Stimulated activated CD4-positive, alpha-beta T cell treated with anti-CD3 and anti-CD28 coated beads, Interleukin-4, amount 100 ng/mL, for 4 hours (primary cell): ENCODE measurements at places on chromosomes 2 and 18.

DNA sequence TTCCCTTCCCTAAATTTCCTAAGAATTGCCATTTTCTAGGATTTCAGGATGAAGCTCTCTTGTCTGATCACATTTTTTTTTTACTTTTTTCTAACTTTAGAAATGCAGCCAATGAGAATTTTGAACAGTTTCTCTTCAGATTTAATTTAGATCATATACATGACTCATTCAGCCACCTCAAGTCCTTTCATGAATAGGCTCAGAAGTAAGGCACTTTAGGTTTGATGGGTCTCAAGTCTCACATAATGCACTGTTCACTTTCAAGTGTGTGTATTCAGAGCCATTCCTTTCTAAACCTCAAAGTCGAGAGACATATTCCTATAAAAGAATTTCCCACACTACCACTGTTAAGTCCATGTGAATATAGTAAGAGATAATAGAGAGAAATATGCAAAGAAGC lies 614.1 kb upstream of the VRK2 start:
- no peak for DNase-seq

DNA sequence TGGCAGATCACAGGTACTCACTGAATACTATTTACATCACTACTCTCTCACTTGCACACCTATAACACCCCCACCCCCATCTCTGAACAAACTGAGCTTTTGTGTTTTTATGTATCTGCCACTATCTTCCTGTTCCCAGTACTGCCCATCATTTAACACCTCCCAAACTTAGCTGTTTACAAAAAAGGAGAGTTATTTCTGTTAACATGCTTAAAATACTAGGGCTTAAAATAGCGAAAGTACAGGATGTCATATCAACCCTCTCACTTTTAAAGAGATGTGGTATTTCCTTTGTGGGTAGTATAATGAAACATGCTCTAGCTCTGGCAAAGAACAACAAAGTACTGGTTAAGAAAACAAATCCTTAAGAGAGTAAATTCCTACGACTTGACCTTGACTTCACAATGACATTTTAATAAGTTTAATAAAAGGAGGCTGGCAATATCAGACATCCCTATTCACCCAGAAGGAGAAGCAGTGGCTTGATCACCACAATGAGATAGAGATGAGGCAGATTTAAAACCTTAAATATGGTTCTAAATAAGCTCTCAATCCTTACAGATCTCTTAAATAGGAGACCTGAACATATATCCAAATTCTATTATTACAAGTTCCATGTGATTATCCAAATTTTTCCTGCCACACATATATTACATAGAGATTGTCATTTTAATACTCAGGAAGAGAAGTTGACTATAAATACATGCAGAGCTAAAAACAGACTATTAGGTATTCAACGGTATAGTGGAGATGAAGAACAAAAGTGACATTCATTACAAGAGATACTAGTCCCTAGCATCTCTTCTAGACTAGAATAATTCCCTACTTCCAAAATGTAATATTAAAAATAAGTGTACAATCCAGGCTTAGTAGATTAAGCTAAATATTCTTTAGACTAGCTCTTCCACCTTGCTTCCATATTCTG lies 36.9 kb downstream of the TRAK2 start:
- DNase-seq = no peak

GRCh38 chr2:184504252-184504651 lies 94.1 kb upstream of the ZNF804A start:
- no peak for DNase-seq

- DNase-seq = no peak
These were observed 326.4 kb upstream of the SPHKAP start for GRCh38 chr2:228507870-228508269.

GRCh38 chr2:51866361-51866760 lies 834.4 kb upstream of the NRXN1 start:
- no peak for DNase-seq

- DNase-seq = no peak
These were observed 876.5 kb downstream of the EPHA4 start for GRCh38 chr2:220695397-220696279.

- no peak for DNase-seq
These were observed 437.2 kb upstream of the HS6ST1 start for GRCh38 chr2:128755695-128756364.

GRCh38 chr2:188848887-188849435 lies 125.2 kb upstream of the COL3A1 start:
- DNase-seq = no peak

- DNase-seq = no peak
These were observed 41.9 kb downstream of the KLF7 start for GRCh38 chr2:207123776-207124391.

DNA sequence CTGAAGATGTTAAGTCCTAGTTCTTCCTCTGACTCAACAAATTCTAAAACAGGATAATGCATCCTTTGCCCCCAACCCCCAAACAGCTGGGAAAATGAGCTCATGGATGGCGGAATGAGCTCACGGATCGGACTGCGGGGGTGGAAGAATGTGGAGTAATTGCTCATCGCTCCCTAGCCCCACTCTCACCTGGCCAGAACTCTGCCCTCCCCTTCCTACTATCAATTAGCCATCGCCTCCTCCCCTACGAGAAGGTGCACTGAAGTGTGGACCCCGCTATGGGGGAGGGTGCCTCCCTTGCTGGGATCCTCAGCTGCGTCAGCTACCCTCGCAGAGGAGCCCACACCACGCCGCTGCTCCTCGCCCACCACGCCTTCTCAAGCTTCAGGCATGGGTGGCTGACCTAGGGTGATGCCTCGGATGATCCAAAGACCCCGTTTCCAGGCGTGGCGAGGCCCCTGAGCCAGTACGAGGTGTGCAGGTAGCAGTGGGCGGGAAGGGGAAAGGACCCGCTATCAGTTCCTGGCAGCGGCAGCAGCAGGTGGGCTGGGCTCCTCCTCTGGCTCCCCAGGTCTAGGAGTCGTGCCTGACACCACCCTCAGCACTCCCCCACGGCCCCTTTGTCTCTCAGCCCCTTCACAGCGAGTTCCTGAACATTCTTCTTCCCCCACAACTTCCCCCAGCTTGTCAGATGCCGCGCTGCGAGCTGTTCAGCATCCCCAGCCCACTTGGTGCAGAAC lies 82.1 kb upstream of the POMC start:
- no peak for DNase-seq

GRCh38 chr2:63741884-63742579 lies 99.7 kb upstream of the UGP2 start:
- no peak for DNase-seq

DNA sequence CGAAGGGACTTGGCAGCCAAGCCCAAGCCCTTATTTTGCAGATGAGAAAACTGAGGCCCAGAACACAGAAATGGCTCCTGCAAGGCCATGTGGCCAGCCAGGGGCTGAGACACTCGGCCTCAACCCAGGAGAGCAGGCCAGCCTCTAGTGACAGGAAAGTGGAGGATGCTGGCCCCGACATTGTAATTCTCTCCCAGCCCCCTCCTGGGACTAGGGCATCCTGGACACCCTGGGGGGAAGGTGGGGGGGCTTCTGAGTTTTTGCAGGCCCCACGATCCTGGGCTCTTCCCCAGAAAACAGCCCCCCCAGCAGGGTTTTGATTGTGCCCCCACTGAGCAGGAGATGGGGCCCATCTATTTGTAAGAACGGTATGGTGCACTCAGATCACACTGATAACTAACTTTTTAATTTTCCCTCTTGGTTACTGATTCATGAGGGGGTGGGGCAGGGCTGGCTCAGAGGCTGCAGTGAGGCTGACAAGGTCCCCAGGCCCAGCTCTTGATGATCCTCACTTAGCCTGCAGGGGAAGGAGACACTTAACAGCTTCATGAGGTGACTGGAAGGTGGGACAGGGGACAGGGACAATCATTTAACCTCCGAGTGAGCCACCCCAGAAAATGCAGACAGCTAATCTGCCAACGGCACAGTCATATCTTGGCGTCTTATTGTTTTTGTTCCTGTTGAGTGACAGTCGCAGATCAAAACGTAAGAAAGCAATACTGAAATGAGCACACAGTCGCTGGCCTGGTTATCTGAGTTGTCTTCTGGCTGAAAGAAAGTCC lies 18.9 kb downstream of the SMAD7 start:
- no peak for DNase-seq

DNA sequence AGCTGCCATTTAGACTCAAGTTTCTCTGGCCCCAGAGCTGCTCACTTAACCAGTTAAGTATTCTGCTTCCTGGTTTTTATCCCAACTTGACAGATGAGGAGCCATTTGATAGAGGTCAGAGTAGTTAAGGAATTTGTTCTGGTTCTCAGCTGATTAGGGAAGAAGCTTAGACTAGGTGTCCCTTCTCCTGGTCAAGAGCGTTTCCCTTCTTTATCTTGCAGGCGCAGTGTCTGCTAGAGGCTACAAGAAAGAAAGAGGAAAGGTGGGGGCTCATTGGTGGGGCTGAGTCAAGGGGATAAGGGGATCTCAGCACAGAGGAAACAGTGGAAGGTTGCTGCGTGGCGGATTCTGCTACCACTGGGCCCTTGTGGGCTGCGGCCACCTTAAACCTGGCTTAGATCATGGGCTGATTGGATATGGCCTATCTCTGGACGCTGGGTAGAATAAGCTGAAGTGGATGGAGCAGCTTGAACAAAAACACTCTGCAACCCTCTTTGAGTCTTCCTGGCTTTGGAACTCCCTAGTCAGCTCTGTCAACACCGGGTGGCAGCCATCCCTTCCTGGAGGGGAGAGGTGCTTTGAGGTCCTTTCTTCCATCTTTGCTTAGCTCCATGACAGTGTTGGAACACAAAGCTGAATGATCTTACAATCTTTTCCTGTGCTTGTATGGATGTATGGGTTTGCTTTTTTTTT lies 70.8 kb downstream of the QPCT start:
- no peak for DNase-seq

DNA sequence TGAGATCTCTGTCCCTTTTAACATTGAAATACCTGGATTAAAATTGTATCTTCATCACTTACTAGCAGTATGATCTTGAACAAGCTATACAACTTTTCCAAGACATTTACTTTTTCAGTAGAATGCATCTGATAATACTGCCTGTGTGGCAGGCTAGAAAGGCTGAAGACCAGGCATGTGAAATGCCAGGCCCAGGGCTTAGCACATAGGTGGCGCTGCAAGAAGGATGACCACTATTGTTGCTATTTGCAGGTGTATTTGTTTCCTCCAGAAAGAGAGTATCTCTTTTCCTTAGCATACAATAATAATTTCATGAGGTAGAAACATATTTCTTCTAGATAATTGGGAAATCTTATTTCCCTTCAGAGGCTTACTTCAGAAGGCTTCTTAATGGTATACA lies 331.3 kb downstream of the THSD7B start:
- DNase-seq = no peak

DNA sequence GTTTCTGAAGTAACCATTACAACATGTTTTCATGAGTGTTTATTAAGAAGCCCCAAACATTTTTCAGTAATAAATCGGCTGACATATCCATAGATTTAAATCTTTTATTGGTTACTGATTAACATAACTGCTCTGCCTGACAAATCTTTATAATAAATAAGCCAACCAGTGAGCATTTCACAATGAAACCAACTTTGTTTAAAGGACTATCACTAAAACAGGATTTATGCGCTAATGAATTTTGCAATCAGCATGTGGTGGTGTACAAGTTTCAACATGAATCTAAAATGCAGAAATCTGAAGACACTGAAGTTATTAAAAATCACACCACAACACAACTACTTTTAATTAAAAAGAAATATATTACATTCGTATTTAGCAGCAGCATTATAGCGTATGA lies 166.7 kb downstream of the MEIS1 start:
- DNase-seq = no peak

GRCh38 chr2:235979753-235980435 lies 188.3 kb downstream of the GBX2 start:
- no peak for DNase-seq

- no peak for DNase-seq
These were observed 628 bp downstream of the MRPL30 start for GRCh38 chr2:99181624-99182000.

GRCh38 chr2:133296401-133296800 lies 271.9 kb downstream of the NCKAP5 start:
- no peak for DNase-seq

DNA sequence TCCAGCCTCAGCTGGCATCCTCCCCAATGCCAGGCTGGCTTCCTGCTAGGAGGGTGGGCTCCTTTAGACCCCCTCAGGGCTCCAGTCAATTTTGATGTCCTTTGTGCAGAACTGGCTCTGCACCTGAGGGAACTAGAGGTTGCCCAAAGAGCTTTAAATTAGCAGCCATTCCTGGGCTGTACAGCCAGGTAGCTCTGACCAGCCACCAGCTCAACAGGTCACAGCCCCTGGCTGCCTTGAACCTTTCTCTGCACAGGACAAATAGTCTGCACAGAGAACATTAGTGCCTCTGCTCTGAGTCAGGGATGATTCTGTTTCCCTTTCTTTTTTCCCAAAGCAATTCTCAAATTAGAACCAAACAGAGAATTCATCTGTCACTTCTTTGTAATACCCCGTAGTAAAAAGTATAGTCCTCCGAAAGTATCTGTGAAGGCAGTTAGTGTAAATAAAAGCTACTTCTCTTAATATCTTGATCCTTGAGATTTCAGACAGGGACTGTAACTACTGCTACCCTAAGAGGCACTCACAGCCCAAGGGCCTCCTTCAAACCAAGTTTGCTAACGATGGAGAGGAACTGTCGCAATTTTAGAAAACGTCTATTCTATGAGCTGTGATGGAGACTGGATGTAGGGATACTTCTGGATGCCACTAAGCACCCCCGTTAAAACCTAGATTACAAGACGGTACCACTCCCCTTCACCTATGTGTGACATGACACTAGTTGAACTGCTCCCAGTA lies 3.0 kb downstream of the TTC32 start:
- no peak for DNase-seq

DNA sequence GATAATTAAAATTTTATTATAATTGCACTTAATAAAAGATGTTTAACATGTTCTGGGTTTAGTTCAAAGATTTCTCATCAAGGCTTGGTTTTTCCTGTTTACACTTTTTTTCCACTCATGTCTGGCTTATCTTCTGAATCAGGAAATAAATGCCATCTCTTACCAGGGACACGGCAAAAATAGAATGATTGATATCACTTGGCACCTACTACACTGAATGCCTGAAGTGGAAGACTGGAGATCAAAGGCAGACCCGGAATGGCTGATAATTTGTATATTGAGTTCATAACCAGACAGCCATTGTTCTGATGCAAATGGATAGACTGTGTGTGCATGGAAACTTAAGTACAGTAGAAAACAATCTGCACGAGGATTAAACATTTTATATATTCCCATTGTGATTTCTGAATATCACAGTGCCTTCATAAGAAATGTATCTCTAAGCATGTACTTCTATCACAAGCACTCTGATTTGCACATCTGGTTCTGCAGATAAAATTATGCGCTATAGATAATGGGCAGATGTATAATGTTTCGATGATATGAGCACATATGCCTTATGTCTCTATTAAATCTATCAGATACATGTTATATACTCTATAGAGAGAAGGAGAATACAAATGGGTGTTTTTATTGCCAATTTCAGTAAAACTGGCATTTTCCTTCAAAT lies 304.8 kb downstream of the RND3 start:
- DNase-seq = no peak

- no peak for DNase-seq
These were observed 273.4 kb upstream of the SIX2 start for GRCh38 chr2:45282646-45283045.

DNA sequence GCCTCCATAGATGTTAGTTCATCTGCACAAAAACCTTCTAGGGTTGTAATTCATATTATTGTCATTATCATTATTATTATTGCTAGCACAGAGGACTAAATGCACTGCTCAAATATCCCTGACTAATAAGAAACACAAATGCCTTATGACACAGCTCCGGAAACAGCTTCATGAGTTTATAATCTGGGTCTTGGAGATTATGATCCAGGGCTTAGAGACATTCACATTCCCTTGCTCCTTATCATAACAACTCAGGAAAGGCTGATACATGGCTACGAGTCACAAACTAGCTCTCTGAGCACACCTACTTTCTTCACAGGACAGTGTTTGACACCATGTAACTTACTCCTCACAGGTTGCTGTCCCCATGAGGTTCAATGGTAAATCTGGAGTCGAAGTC lies 102.2 kb upstream of the TTC39C start:
- no peak for DNase-seq
